ENCODE measurements at places on chromosomes 13 and 19. TPM values are rescaled to one million over a fixed set of nuclear protein-coding genes. Genes with fewer than 3 reads are reported as not detected.

DNA sequence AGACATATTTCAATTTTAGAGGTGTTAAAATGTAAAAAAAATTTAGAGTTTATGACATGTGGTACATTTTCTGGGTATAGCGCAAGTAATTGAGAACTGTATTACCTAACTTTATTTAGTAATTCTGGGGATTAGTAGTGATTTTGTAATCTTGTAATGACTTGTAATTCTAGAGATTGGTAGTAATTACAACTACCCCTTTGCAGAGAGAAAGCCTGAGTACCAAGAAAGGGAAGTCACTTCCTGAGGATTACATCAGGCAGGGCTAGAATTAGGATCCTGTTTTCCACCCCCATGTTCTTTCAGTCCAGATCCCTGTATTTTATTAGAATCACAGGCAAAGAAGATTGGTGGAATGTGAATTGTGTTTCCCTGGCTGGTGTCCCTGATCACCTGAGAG, 274.9 kb downstream of the KCNRG start:
- no peak for DNase-seq

EDNRB gene
- 18.9 TPM for total RNA-seq

DNA sequence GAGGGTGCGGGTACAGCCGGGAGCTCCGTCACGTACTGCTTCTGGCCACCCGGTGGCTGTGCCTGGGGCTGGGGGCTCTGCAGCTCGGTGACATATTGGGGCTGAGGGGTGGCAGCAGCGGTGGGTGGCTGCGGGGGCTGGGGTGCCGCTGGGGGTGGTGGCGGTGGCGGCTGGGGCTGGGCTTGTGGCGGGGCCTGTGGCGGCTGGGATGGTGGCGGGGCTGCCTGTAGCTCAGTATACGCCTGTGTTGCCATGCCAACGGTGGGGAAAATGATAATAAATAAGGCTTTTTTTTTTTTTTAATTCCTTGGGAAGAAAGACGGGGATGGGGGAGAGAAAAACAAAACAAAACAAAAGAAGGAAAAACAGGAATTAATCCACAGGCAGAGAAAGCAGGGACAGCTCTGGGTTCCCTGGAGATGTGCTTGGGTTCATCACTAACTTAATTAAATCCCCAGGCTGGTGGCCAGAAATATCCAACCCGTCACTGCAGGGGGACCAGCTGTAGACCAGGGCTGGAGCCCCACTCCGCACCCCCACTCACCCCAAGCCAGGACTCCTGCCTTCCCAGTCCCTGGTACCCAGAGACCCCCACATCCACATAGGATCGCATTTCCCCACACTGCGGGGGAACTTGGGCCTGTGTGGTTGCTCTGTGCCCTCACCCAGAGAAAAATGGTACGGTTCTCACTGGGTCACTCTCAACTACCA, 12.4 kb downstream of the RFX1 start:
- DNase-seq = no peak

TRIP10 gene
- total RNA-seq = 37.0 TPM

DNA sequence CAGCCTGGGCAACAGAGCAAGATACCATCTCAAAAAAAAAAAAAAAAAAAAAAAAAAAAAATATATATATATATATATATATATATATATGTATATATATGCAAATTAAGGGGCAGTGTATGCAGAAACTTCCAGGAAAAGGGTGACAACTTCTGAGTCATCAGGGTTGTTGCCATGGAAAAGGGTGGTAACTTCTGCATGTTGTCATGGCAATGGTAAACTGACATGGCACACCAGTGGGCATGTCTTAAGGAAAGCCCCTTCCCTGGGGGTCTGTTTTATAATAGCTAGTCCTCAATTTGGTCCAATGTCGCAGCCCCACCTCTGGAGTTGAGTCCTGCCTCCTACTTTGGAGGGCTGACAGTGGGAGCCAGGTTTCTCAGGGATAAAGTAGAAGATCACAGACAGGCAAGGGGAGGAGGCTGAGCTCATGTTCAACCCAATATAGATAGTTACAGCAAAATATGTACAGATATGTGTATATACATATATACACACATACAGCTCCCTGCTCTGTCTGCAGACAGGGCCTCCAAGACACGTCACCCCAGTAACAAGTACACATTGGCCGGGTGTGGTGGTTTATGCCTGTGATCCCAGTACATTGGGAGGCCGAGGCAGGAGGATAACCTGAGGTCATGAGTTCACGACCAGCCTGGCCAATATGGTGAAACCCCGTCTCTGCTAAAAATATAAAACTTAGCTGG, 7.2 kb upstream of the FCHO1 start:
- DNase-seq = no peak

SYDE1 gene
- total RNA-seq = 30.4 TPM

- DNase-seq = peak; percentile 76
Observed at GRCh38 chr19:35116072-35116801, 614 bp downstream of the FXYD3 start.

SYCN gene
- total RNA-seq = not detected

CGB5 gene
- total RNA-seq = not detected

DNA sequence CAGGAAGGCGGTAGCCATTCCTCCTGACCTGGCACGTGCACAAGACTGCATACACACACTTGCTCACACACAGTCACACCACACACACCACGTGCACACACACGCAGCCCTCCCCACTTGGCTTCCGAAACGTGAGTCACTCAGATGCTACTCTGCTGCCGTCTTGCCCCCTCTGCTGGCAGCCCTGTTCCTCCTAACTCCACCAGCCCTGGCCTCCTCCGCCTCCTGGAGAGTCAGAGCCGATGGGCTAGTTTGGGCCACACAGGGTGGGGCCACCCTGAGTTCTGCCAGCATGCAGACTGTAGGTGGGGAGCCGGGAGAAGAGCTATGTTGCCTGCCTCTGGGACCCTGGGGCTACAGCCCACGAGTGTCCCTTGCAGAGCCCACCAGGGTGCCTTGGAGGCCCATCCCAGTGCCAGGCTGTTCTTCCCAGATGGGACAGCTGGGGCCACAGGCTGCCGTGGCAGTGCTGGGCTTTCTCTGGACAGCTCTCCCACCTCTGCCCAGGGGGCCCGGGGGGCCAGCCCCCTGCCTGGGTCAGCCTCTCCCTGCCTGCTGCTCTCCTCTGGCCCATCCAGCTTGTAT, 12.1 kb downstream of the PIN1 start:
- DNase-seq = peak; percentile 50

GRCh38 chr13:34900288-34900739, 41.8 kb upstream of the NBEA start:
- DNase-seq = no peak

AZU1 gene
- total RNA-seq = not detected

GRCh38 chr13:50026788-50027473, 11.7 kb downstream of the KCNRG start:
- DNase-seq = no peak

DNA sequence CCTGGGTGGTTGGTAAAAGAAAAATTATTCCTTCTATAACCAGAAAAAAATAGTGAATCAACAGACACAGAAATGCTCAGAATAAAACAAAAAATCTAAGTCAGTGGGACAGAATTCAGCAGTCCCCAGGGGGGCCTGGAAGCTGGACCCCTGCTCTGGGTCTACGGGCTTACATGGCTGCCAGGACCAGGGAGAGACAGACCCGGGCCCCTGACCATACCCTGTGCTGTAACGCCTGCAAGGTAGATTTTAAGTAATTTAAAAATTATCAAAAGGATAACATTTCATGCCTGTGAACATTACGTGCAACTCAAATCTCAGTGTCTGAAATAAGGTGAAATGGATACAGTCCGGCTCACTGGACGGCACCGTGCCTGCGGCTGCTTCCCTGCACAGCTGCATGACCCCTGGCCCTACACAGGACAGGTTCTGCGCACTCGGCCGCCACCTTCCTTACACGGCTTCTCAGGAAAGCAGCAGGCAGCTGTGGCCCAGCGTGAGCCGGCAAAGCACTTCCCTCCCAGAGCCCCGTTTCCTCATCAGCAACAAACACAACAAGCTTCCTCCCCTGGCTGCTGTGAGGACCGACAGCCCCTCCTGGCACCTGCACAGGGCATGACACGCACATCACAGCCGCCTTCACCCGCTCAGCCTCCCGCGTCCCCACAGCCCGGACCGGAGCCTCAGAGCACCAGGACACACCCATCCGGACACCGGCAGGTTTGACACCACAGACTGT, 22.2 kb downstream of the RASA3 start:
- DNase-seq = no peak

Data from prostate gland (tissue), 2 donors.